ENCODE measurements at places on chromosomes 6 and 20.

GRCh38 chr6:135830452-135830881 is 21.0 kb upstream of the PDE7B start:
- DNase-seq: no peak

DNA sequence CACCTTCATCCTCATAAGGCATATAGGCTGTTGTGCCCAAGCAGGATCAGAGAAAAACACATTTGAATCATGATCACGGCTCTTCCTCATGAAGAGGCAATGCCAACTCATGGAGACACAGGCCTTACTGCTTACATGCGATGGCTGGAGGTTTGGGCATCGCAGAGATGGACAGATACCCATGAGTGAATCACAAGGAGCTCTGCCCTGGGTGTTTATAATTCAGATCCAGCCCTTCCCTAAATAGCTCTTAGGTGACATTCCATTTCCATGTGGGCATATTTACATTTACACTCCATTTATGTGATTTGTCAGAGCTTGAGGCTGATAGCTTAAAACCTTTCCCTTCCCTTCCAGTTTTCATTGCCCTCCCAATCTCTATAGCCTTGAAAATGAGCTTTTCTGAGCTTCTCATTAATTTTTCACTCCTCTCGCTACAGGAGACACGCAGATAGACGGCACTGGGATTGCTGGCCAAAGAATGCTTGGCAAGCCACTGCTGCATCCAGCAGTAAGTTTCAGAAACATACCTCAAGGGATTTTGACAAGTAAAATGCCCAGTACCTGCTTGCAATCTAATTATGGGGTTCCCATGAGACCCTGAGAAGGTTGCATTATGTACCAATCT is 249.1 kb downstream of the TBC1D7 start:
- no peak for DNase-seq

GRCh38 chr20:1881240-1881835 is 13.9 kb upstream of the SIRPA start:
- DNase-seq: no peak

- peak; percentile 33 for DNase-seq
These were observed 1.5 kb downstream of the ZC3H12D start for GRCh38 chr6:149483334-149483725.

DNA sequence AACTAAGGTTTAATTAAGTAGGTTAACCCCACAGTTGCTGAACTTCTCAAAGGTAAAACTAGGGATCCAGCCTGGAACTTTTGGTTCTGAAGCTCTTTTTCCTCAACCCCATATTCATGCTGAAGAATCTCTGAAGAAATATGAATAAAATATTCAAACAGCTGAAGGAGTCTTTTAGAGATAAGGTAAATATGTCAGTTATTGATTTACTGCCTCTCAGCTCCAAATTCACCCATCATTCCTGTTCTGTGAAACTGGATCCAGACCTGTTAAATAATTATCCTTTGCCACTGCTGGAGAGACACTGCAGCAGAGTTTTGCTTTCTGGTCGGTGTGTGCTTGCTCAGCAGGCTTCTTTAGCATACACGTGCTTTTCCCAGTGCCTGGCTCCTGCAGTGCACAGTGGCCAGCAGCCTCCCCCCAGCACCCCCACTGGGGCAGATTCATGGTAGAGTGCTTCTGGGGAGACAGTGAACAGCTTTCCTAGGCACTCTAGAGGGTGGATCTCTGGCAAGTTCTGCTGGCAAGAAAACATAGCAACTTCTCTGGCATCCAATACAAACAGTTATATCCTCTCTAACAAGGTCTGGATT is 62.0 kb upstream of the BCLAF1 start:
- DNase-seq: no peak

DNA sequence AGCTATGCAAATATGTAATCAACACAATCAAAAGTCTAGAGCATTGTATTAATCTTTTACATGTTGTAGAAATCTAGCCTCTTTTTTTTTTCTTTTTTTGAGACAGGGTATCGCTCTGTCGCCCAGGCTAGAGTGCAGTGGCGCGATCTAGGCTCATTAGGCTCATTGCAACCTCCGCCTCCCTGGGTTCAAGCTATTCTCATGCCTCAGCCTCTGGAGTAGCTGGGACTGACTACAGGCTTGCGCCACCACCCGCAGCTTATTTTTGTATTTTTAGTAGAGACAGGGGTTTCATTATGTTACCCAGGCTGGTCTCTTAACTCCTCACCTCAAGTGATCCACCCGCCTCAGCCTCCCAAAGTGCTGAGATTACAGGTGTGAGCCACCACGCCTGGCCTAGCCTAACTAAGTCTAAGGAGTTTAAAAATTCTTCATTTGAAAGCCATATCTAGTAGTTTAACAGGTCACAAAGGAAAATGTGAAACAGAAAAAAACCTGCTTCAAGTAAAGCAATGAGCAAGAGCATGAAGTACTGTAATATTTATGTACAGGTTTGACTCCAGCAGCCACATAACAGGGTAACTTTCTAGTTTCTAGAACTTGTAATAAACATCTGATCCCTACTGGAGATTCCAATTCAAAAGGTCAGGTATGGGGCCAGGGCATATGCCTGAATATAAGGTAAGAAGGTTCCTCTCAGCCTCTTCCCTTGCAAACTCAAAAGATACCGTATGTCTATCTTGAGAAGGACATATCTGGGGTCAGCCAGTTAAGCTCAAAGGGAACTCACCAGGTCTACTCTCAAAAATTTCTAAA is 4.4 kb downstream of the CPNE1 start:
- DNase-seq: peak; percentile 43

DNA sequence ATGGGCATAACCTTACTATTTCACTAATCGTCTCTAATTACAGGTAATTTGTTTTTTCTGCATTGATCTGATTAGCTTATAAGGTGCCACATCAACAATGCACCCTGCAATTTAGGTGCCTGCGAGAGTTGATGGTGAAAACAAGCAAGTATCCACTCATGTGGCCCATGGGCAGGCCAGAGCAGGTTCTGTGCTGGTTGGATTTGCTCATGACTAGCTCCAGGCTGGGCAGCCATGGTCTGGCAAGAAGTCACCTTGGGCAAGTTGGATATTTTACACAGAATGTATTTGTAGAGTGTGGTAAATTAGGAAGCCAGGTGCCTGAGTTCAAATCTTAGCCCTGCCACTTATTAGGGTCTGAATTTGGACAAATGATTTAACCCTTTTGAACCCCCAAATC is 25.3 kb downstream of the RAB44 start:
- DNase-seq: no peak

DNA sequence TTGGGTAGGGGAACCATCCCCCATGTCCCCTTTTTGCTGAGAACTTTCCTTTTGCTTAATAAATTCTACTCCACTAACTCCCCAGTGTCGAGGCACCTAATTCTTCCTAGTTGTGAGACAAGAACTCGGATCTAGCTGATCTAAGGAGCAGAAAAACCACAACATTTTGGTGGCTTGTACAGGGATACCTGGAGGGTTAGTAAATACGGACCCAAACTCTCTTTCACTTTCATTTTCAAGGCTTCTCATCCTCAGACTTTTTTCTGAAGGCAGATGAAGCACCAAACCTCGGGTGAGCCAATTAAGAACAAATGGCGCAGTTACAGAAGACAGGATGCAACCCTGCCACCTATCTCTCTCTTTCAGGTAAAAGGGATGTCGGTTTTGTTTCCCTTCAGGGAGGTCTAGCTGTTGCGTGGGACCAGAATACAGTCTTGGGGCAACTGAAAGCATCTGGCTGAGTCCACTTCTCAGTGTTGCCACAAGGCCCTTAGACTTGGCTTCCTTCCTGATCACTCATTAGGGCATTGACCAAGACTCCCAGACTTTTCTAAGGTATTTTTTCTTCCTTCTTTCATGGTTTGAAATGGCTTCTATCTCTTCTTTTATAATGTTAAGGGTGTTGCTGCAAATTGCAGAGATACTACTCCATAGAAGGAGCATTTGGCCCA is 11.1 kb upstream of the HTR1B start:
- DNase-seq: no peak

- DNase-seq: no peak
These were observed 37.0 kb downstream of the BCKDHB start for GRCh38 chr6:80143419-80143937.

Measured in activated CD4-positive, alpha-beta T cell treated with anti-CD3 and anti-CD28 coated beads, Interleukin-2, Interleukin-6, amounts not matched to agents 100 ng/mL and 50 ng/mL, durations not matched to agents 16 hours and 8 hours (primary cell).